ENCODE measurements at places on chromosomes 4 and X.
A peak's percentile ranks its signal among the peaks of the same experiment; 100 is the strongest.

GRCh38 chr4:82519776-82520175 is 42.0 kb downstream of the TMEM150C start:
- DNase-seq, result no peak

DNA sequence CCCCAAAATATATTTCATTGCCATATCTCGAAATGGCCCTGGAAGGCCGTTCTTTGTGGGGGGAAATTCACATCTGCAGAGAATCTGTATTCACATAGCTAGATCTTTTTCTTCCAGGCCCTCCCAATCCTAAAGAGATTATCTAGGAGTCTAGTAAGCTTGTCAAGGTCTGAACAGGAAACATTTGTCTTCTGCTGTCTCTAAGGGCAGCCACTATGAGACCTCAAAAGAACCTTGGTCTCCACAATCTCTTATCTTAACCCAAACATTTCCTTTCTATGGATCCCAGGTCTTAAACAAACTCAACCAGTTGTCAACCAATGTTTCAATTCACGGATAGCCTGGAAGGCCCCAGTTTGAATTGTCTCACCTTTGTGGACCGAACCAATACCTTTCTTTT is 45.0 kb downstream of the CRLF2 start:
- no peak for DNase-seq

- no peak for DNase-seq
Measured at GRCh38 chrX:22748093-22748999, 251.4 kb upstream of the DDX53 start.

DNA sequence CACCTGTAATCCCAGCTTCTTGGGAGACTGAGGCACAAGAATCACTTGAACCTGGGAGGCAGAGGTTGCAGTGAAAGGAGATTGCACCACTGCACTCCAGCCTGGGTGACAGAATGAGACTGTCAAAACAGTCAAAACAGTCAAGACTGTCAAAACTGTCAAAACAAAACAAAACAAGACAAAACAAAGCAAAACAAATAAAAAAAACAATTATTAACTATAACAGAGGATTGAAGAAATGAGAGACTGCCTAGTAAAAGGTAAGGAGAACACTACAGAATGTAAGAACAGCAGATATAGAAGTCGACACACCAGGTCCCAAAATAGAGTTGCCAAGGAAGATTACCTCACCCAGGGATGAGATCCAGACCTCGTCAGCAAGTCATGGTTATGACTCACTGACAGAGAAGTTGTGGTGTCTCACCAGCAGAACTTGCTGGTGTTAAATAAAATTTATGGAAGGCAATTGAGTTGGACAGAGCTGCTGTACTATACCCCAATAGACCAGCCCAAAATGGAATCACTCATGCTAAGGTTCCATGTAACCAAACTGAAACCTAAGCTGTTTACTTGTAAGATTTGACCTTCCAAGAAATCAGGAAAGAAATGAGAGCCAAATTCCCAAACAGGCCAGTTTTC is 32.1 kb upstream of the GK start:
- DNase-seq, result no peak

DNA sequence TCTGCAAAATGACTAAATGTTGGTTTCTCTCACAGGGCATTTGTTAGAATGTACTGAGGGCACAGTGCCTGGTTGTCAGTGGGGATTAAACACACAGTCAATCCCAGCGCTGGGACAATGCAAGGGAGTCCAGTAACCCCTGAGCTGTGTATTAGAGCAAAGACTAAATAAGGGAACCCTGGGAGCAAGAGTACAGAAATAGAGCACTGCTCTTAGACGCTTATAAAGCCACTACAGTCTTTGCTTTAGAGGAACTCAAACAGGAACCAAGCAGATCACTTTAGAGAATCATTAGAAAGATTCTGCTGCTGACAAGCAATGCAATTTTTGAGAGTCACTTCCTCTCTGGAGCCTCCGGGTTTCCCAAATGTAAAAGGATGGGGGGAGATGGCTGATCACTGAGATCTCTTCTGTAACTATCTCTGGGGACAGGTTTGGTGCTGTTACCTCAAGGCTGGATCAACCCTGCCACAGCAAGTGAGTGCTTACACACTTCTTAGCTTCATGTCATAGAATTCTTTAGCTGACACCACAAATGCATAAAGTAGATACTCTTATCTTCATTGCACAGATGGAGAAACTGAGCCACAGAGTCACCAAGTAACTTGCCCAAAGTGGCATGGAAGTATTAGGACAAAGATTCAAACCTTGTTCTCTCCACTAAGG is 137.8 kb upstream of the CPEB2 start:
- DNase-seq, result no peak

DNA sequence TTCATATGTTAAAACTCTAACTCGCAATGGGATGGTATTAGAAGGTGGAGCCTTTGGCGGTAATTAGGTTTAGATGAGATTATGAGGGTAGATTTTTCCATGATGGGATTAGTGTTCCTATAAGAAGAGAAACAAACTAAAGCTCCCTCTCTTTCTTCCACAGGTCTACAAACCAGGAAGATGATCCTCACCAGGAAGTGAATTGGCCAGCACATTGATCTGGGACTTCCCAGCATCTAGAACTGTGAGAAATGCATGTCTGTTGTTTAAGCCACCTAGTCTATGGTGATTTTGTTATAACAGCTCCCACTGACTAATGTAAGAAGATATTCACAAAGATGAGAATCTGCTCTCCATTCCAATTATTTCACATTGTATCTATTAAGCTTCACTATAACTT is 2266.9 kb downstream of the PCDH7 start:
- DNase-seq, result no peak

DNA sequence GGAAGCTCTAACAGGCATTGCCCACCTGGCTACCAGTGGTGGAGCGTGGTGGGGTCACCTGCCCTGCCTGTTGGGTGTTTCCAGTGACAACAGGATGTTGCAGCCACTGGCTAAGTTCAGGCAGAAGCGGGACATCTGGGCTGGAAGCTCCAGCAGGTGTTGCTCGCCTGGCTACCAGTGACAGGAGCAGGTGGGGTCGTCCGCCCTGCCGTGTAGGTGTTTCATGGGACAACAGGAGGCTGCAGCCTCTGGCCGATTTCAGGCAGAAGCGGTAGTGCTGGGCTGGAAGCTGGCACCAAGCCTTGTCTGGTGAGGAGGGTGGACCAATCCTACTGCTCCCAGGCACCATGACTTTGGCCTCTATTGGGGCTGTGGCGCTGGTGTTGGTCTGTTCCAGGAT is 39.4 kb downstream of the RIPPLY1 start:
- DNase-seq, result no peak

- no peak for DNase-seq
Measured at GRCh38 chr4:166435449-166435848, 562.4 kb downstream of the TLL1 start.

GRCh38 chr4:55539658-55540057 is 7.1 kb downstream of the CLOCK start:
- DNase-seq, result no peak

GRCh38 chrX:36543499-36543898 is 464.7 kb upstream of the FAM47C start:
- DNase-seq, result no peak

DNA sequence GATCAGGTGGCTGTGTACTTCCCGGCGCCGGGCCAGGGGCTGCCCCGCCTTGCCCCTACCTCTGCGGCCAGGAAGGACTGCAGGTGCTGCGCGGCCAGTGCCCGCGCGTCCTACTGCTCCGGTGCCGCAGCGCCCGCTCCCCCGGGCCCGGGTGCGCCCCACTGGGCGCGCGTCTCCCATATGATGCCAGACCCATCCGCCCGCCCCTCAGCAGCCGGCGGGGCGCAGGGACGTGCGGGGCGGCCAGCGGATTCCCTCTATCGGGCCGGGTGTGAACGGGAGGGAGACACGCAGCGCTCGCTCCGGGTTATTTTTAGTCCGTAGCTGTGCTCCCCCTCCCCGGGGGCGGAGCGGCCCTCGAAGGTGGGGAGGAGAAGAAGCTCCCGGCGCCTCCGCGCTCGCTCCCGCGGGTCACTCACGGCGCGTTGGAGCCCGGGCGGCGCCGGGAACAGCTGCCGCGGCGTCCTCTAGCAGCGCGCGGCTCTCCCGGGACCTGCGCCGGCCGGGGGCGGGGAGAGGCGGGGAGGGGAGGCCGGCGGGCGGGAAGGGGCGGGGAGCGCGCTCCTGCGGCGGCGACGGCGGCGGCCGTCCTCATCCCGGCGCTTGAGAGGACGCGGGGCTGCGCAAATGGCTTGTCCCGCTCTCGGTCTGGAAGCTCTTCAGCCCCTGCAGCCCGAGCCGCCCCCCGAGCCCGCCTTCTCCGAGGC is 103.6 kb downstream of the UCHL1 start:
- DNase-seq, result peak; percentile 71

GRCh38 chrX:134607523-134607922 is 50.7 kb downstream of the PLAC1 start:
- no peak for DNase-seq

GRCh38 chr4:79827283-79827682 is 245.7 kb downstream of the ANTXR2 start:
- no peak for DNase-seq

- DNase-seq, result no peak
Measured at GRCh38 chr4:148787831-148788477, 345.7 kb upstream of the NR3C2 start.

GRCh38 chr4:153649572-153649991 is 34.5 kb upstream of the TLR2 start:
- no peak for DNase-seq

DNA sequence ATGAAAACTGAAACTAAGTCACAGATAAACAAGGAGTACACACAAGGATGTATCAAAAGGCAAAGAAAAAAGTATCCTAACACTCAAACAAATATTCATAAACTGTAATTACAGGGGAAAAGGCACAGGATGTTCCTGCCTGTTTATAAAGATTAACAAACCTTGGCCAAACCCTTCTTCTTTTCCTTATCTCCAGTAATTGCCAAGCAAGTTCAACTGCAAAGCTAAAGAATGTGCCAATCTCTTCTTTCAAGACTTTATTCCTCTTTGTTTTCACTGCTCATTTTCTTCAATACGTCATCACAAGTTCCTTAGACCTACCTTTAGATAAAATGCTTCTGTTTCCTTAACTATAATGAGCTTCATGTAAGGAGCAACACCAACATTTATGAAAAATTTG is 171.2 kb downstream of the AMELX start:
- no peak for DNase-seq

DNA sequence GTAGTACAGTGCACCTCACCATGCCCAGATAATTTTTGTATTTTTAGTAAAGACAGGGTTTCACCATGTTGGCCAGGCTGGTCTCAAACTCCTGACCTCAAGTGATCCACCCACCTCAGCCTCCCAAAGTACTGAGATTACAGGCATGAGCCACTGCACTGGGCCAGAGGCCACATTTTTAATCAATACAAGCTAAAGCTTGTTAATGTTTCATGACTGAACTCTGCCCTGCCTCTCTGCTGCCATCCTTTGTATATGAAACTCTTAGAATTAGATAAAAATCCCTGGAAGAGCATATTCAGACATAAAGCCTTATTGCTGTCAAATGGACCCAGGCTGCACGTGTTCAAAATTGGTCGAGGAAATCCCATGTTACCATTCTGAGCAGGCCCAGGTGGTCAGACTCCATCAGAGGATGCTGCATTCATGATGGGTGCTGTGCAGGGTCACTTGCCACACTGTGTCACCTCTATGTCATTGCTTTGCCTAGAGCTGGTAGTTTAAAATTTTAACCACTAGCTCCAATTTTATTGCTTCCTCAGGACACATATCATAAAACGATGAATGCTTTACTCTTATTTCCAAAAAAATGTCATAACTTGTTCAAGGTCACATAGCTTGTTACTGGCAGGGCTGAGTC is 45.2 kb downstream of the LNX1 start:
- DNase-seq, result no peak

- peak; percentile 52 for DNase-seq
Measured at GRCh38 chr4:183540410-183541009, 35.7 kb downstream of the ING2 start.

- DNase-seq, result no peak
Measured at GRCh38 chr4:82124365-82124764, 249.4 kb downstream of the HNRNPD start.

- DNase-seq, result peak; percentile 62
Measured at GRCh38 chr4:169566021-169566818, 46.2 kb downstream of the NEK1 start.

DNA sequence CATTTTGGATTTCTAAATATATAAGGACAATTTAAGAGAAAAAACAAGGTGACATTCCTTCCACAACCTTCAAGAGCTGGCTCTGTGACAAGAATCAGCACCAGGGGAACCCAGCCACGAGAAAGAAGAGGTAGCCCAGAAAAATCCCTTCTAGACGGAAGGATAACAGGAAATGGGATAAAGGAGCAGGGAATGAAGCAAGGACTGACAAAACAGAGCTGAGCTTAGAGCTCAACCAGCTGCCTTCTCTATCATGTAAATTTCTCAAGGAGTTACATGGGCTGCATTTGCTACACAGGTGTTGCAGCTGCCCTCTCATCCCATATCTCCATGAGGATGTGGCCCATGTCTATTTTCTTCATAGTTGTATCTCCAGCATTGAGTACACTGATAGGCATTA is 154.2 kb upstream of the PRDX4 start:
- no peak for DNase-seq

DNA sequence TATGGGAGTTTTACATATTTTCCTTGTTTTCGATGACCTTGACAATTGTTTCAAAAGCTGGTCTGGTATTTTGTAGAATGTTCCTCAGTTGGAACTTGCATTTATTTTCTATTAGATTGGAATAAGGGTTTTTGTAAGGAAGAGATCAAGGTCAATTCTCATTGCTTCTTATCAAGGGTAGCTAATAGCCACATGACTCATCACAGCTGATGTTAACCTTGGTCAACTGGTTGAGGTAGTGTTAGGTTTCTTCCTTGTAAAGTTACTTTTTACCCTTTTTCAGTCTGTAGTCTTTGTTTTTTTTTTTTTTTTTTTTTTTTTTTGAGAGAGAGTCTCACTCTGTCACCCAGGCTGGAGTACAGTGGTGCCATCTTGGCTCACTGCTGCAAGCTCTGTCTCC is 257.2 kb downstream of the SNCA start:
- DNase-seq, result no peak

DNA sequence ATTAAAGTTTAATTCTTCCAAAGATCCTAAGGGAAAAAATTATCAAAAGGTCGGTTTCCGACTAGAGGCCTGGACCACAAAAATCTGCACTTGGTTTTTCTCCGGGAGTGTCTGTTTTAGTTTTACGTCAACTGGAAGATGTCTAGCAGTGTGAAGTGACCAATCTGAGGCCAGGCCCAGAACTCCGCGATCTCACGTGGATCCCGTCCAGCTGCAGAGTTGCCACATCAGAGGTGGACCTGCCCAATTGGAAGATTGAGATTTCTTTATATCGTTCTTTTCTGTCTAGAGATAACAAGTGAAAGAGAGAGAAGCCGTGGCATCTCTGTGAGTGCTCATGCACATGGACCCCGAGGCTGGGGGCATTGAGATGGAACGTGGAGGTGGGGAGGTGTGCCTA is 115.8 kb downstream of the AFF1 start:
- DNase-seq, result no peak

DNA sequence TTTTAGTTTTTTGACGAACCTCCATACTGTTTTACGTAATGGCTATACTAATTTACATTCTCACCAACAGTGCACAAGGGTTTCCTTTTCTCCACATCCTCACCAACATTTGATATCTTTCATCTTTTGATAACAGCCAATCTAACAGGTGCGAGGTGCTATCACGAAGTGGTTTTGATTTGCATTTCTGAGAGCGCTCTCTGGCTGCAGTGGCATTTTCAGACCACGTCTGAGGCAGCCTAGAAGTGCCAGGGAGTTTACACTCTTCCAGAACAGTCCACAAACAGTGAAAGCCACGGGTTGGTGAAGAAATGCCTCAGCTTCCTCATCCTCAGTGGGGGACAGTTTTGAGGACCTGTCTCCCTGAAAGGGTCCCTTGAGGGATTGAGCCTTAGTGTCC is 471.0 kb downstream of the BCOR start:
- DNase-seq, result no peak

GRCh38 chr4:185738038-185738552 is 73.9 kb downstream of the SORBS2 start:
- DNase-seq, result peak; percentile 66

- no peak for DNase-seq
Measured at GRCh38 chr4:166657261-166657660, 577.0 kb downstream of the SPOCK3 start.
